CD4-positive, alpha-beta T cell treated with Interleukin-6 at 100 ng/mL for 8 hours (primary cell): ENCODE measurements at places on chromosomes 3 and 15.

DNA sequence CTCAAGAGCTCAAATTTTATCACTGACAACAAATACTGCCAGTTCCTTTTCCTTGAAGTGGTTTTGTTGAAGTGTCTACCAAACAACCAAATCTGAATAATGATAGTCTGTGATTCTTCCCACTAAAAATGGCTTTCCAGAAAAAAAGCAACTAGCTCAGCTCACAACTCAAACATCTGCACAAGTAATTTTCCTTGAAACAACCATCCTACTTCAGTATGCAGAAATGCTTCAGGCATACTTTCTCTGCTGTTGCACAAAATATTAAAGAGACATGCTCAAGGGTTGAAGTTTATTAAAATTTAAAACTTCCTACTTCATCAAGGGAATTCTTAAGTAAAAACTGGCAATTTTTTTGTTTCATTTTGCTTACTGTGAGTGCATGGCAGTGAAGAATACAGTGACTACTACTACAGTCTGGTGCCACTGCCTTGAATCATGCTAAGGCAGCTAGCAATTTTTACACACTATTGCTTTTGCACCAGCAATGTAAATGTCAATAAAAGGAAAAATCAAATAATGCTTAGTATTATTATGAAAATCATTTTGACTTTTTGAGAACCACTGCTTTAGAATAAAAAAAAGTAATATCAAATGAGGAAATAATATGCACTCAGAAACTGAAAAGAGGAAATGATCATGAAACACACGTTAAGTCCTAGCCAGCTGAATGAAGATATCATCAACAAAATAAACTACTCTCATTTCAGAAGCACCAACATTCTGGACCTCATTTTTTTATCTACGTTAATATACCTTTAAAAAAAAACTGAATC, 33.6 kb downstream of the VPS13C start:
- no peak for DNase-seq

GRCh38 chr3:155673421-155673820, 71.5 kb downstream of the PLCH1 start:
- DNase-seq, result no peak

GRCh38 chr3:113234688-113235260, 23.4 kb downstream of the BOC start:
- no peak for DNase-seq

DNA sequence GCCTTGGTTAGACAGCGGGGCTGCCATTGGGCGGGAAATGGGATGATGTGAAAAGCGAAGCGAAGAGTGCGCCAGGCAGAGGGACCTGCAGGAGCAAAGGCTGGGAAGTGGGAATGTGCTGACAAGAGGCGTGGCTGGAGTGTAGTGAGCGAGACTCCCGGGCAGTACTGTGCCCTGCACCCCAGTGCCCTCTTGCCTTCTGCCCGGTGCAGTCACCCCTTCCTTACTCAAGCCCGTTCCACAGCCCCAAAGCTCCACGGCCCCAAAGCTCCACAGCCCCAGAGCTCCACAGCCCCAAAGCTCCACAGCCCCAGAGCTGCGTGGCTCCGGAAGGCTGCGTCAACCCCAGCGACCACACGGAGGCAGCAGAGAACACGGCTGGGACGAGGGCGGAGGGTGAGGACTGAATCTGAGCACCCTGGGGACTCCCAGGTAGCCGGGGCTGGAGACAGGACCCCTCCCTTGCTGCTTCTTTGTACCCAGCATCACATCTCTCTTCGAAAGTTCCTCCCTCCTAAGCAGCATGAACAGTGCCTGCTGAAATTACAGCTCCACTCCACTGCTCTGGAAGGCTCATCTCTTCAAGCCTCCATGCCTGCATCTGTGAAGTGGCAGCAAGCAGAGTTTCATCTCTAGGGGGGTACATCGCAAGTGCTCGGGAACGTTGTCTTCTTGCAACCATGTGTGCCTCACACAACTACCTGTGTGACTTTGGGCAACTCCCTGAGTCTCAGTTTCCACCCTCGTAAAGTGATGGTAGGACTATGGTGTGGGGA, 108.9 kb downstream of the FBLN2 start:
- peak; percentile 74 for DNase-seq

- no peak for DNase-seq
Measured at GRCh38 chr15:42603978-42604377, 28.6 kb downstream of the STARD9 start.

GRCh38 chr15:88622605-88622975, 1.4 kb downstream of the AEN start:
- no peak for DNase-seq

DNA sequence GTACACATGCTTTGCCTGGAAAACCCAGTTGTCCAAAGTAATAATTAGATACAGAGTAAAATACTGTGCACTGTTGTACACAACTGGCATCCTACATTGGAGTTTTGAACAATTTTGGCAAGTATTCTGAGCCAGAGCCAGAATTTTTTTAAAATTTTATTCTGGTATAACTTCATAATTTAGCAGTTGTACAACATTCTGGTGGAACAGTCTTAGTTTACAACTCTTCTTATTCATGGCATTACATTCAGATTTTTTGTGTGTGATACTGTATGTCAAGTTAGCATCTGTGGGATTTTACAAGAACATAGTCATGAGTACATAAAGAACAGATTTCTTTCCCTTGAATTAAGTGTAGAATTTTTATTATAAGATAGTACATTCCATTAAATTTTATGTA, 67.5 kb downstream of the SLC49A4 start:
- DNase-seq, result no peak

DNA sequence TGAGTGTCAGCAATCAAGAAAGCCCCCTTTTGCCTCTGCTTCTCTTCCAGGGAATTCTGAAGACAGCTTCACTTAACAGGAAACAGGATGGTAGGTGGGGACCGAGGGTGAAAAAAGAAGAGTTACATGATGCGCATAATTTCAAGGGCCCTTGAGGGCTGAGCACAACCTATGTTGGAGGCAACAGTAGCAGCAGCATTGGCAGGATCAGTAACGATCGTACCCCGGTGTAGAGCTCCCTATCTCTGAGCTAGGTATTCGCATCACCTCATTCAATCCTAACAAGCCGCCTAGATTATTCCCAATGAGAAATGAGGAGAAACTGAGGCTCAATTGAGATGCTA, 432 bp upstream of the RAD54L2 start:
- no peak for DNase-seq

- no peak for DNase-seq
Measured at GRCh38 chr3:72907131-72907711, 19.4 kb downstream of the GXYLT2 start.

DNA sequence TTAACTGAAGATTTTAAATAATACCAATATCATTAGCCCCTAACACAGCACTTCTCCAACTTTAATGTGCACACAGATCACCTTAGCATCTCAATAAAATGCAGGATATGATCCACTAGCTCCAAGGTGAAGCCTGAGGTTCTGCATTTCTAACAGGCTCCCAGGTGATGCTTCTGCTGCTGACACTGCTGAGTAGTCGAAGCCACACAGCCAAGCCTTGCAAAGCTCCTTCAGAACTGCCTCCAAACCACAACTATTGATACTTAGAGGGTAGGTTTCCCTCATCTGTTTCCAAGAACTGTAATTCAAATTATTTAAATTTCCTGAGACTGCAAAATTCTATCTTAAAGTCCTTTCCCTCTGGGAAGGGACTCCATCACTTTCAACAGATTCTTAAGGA, 3.9 kb downstream of the RIOX2 start:
- DNase-seq, result no peak

DNA sequence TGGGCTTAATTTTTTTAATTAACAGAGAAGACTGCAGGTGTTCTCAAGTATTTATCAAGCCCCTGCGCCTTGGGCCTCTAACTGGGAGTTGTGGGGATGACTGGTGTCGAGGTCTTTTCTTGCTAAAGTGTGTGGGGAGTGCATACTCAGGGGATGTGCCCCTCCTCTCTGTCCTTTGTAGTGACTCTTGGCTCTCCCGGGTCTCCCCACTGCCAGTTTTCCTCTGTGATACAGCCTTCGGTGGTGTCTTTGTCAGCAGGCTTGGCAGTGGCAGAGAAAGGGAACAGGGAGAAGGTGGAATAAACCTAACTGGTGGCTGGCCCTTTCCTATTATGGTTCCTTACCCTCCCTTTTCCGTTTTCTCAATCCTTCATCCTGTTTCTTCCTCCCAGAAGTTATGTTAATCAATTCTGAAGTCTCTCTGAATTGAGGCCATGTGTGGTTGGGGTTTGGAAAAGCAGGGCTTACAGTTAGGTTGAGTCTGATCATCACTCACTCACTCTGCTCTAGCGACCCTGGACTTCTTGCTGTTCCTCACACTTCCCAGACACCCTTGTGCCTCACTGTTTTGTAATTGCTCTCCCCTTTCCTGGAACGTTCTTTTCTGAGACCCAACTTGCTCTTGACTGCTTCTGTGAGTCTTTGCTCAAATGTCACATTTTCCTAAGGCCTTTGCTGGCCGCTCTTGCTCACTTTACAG, 158.1 kb downstream of the PTPRG start:
- DNase-seq, result no peak

DNA sequence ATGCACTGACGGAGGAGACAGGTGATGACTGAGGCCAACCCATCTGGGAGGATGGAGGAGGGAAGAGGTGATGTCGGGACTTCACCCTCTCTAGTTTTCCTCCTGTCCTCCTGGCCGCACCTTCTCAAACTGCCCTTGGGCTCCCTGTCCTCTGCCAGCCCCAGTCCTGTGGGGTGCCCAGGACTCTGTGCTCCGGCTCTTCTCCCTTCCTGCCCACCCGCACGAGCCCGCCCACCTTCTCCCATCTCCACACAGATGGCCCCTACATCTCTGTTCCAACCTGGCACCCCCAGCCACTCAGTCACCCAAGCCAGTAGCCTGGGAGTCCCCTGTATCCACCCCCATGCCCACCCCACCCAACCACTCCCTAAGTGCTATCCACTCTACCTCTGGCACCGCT, 206.7 kb upstream of the LINGO1 start:
- no peak for DNase-seq

DNA sequence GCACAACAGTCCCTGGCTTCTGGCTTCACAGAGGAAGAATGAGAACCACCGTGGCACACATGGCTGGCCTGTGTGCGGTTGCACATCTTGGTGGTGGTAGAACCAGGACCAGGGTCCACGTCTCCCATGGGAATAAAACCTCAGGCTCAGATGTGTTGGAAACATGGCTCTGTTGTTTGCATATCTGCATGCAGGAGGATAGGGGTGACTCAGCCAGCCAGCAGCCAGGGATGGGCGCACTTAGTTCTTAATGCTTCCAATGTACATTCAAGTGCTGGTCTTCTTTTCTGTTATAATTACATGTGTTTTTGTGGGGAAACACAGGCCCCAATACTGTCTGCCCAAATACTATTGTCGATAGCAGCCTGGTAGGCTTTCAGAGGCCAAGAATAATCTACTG, 35.8 kb upstream of the BCL2L10 start:
- DNase-seq, result no peak

DNA sequence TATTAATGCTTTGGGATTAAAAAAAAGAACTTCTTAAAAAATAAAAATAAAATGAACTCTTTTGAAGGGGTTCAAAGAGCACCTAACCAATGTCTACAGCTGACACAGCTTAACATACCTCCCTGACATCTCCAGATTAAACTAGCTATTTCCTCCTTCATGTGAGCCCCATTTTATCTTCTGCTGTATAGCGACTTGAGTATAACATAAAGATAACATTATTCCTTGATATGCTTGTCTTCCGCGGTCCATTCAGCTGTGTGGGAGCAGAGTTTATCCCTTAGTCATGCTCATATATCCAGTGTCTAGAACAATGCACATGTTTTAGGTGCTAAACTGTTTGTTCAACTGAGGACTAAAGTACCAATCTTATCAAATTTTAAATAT, 7.8 kb upstream of the CHRM5 start:
- DNase-seq, result no peak

DNA sequence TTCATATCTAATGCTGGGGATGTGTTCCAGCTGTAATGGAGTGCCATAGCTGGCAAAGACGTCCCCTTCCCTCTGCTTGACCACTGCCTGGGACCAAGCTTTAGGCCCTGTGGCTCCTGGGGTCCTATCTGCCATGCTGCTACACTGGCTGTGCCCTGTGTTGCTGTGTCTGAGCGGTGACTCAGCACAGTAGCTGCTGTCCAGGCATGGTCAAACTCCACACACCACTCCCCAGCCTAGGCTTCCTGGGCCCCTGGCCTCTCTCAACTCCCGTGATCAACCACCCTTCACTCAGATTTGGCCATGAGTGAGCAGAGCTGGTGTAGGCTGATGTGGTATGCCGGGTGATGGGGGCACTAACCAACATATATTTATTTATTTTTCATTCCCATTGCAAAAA, 27.0 kb downstream of the EPHB1 start:
- no peak for DNase-seq

- no peak for DNase-seq
Measured at GRCh38 chr3:195384952-195385351, 57.9 kb downstream of the ACAP2 start.

DNA sequence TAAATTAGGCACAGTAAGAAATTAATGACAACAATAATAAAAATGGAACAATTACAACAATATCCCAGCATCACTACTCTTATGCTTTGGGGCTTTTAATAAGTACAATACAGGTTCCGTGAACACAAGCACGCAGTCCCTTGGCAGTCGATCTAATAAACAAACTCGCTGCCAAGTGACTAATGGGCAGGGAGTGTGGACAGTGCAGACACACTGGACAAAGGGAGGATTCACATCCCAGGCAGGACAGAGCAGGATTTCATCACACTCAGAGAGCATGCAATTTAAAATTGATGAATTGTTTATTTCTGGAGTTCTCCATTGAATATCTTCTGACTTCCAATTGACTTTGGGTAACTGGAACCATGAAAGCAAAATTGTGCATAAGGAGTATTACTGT, 524.1 kb upstream of the CFAP20DC start:
- DNase-seq, result no peak

GRCh38 chr3:165788531-165788930, 48.7 kb downstream of the BCHE start:
- no peak for DNase-seq

- DNase-seq, result no peak
Measured at GRCh38 chr3:100766069-100766468, 56.8 kb downstream of the TFG start.

GRCh38 chr3:34783876-34784275, 855.4 kb upstream of the ARPP21 start:
- DNase-seq, result no peak

GRCh38 chr15:33675246-33675645, 293.1 kb upstream of the CHRM5 start:
- DNase-seq, result no peak

GRCh38 chr15:90851114-90851513, 17.3 kb upstream of the FURIN start:
- DNase-seq, result peak; percentile 30

DNA sequence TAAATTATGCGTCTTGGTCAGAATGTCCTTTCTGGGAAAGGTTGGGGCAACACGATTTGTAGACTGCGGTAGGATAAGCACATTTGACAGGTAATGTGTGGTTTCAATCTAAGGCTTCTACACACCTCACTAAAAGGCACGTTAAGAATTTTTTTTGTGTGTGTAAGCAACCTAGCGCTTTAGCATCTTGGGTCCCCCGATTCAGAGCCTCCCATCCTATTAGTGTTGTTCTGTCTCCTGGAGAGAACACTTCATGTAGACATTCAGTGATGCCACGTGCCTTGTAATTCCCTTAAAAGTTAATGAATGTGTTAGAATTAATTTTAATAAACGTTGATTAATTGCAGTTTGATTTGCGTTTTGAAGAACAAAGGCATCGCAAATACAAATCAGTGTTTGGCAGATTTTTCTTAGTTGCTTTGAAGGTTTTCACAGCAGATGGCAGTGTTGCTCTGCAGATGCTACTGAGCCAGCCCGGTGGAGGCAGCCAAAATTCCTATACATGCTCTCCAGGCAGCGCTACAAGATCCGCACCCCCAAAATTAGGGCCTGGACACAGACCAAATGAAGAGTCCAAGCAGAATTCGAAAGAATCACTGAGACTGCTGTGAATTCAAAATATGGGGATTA, 63.5 kb downstream of the OTOL1 start:
- no peak for DNase-seq
